ENCODE measurements at places on chromosomes 16 and 17. TPM values are rescaled to one million over a fixed set of nuclear protein-coding genes. Genes with fewer than 3 reads are reported as not detected.

DNA sequence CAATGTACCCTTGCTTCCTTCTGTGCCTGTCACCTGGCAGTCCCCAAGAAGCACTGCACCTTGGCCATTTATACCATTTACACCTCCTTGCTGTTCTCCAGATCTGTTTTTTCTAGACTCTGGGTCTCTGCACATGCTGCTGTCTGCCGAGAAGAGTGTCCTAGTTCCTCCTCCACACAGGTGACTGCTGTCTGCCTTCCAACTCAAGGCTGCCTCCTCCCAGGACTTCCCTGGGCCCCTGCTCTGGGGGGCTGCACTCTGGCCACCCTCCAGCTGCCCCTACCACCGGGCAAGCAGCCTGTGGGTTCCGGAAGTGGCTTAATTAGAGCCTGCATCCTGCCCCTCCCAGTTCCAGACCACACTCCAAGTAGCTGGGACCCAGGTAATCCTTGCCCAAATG is 5.7 kb upstream of the LIMD2 start:
- DNase-seq = no peak

- DNase-seq = no peak
Measured at GRCh38 chr16:535446-536405, 8.2 kb downstream of the CAPN15 start.

GRCh38 chr17:27282054-27282551 is 11.8 kb upstream of the WSB1 start:
- DNase-seq = no peak

GRCh38 chr17:55053855-55054254 is 85.3 kb downstream of the STXBP4 start:
- no peak for DNase-seq

GRCh38 chr17:36807496-36808179 is 129.6 kb upstream of the LHX1 start:
- DNase-seq = no peak

The CTRB2 gene
- total RNA-seq = not detected

- no peak for DNase-seq
Measured at GRCh38 chr17:66679631-66680517, 155.0 kb upstream of the CACNG5 start.

The FBXO39 gene
- total RNA-seq = 0.37 TPM

- no peak for DNase-seq
Measured at GRCh38 chr17:33966410-33967059, 288.6 kb upstream of the CCL2 start.

- DNase-seq = no peak
Measured at GRCh38 chr16:50916040-50916439, 174.2 kb downstream of the CYLD start.

GRCh38 chr17:40179923-40180659 is 2.8 kb downstream of the RAPGEFL1 start:
- DNase-seq = no peak

The GAST gene
- total RNA-seq = not detected

The PAQR4 gene
- total RNA-seq = 24.0 TPM

The PPY gene
- total RNA-seq = not detected

The RNF157 gene
- total RNA-seq = 35.1 TPM

DNA sequence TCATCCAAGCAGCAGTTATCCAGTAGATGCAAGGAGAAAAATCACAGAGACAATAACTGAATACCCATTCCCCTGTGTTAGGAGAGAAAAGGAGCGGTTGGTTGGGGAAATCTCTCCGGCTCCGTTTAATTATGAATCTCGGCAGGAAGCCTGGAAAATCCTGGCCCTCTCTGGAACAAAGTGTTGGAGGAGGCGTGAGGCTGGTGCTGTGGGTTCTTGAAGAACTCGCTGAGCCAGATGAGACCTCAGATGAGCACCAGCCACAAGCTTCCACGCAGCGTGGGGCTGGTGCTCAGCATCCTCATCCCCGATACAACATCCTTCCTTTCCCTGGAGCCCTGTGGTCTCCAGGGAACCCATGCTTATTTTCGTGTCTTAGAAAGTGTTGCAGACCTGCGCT is 39.7 kb downstream of the CACNG4 start:
- no peak for DNase-seq

DNA sequence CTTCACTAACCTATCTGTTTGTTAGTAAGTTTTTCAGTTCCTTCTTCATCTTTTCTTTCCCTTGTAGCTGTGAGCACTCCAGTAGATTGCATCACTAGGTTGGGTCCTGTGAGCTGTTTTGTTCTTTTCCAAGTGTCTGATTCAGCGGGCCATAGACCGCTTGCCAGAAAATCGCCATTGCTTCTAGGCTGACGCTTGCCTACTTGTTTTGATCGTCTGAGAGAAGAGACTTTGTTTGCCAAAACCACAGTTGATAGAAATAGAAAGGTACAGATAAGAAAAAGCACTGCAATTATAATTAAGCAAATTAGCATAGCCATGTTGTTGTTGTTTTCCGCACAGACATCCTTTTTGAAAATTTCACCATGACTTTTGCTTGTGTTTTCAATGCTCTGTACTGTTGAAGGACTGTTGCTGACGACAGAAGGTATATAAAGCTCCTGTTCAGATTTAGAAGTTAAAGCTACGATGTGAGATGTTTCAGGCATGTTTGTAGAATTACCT is 3.1 kb downstream of the EVI2A start:
- peak; percentile 67 for DNase-seq

The TRIM16 gene
- 11.3 TPM for total RNA-seq

GRCh38 chr17:1873418-1873817 is 43.6 kb downstream of the RPA1 start:
- DNase-seq = no peak

The ADAD2 gene
- 0.47 TPM for total RNA-seq

DNA sequence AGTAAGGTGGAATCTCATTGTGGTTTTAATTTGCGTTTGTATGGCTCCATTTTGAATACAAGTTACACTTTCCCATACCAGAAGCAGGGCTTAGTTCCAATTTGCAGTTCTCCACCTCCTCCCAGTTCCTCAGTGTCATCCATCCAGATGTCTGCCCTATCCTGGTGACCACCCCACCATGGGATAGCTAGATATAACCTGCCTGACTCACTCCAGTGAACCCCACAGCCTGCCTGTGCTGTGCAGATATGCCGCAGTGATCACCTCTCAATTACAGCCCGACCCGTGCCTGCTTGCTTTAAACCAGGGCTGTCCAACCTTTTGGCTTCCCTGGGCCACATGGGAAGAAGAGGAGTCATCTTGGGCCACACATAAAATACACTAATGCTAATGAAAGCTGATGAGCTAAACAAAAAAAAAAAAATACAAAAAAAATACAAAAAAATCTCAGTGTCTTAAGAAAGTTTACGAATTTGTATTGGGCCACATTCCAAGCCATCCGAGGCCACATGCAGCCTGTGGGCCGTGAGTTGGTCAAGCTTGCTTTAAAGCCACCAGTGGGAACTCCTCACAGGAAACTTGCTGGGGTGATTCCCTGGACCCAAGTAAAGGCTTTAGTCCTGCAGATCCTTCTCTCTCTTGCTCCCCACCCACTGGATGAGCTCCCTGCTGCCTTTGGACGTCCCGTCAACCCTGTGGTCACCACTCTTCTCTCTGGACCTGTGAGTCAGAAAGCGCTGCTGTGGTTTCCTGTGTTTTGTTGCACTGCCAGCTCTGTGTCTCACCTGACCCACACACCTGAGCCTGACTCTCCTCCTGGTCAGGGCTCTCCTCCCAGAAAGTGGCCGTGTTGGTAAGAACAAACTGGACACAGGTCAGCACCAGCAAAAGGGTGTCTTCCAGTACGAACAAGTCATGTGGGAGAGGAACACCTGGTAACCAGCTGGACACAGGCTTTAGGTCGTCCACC is 83.0 kb downstream of the EMP2 start:
- DNase-seq = no peak

GRCh38 chr17:58107306-58107705 is 24.1 kb downstream of the DYNLL2 start:
- no peak for DNase-seq

DNA sequence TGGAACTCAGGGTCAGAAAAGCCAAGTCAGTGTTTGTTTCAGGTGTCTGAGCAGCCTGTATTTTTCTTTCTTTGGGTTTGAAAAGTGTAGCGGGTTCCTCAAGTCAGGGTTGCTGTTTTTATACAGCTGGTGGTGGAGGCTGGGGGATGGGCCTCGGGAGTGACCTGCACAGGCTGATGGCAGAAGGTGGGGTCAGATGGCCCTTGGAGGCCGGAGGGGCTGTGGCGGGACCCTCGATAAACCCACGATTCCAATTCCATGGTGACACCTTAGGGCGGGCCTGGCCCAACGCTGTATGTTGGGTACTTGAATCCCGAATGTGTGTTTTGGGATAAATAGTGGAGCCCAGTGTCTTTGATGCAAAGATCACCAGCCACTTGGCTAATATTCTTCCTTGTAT is 28.7 kb downstream of the COX4I1 start:
- DNase-seq = no peak

DNA sequence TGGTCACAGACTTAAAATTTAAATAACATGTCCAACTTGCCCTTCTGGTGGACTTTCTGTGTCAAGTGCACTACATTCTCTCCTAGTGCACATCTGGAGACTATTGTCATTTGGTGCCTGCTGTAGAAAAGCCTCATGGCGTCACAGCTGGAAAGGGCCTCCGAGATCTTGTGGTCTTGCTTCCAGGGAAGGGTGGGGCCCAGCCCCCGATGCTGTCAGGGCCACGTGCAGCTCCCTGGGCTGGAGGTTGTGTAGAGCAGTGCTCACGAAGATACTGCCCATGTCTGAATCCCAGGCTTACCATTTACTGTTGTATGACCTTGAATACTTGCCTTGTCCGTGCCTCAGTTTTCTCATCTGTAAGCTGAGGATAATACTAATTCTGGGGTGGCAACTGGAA is 6.8 kb upstream of the MPRIP start:
- no peak for DNase-seq

DNA sequence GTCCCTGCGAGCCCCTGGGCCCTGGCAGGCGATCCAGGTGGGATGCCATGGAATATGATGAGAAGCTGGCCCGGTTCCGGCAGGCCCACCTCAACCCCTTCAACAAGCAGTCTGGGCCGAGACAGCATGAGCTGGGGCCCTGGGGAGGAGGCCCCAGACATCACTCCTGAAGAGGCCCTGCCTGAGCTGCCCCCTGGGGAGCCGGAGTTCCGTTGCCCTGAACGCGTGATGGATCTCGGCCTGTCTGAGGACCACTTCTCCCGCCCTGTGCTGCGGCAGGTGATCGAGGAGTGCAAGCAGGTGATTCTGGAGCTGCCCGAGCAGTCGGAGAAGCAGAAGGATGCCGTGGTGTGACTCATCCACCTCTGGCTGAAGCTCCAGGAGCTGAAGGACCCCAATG is 33.1 kb downstream of the CDRT15L2 start:
- no peak for DNase-seq

- no peak for DNase-seq
Measured at GRCh38 chr16:78290872-78291591, 191.6 kb downstream of the WWOX start.

The LIMD2 gene
- total RNA-seq = 76.7 TPM

DNA sequence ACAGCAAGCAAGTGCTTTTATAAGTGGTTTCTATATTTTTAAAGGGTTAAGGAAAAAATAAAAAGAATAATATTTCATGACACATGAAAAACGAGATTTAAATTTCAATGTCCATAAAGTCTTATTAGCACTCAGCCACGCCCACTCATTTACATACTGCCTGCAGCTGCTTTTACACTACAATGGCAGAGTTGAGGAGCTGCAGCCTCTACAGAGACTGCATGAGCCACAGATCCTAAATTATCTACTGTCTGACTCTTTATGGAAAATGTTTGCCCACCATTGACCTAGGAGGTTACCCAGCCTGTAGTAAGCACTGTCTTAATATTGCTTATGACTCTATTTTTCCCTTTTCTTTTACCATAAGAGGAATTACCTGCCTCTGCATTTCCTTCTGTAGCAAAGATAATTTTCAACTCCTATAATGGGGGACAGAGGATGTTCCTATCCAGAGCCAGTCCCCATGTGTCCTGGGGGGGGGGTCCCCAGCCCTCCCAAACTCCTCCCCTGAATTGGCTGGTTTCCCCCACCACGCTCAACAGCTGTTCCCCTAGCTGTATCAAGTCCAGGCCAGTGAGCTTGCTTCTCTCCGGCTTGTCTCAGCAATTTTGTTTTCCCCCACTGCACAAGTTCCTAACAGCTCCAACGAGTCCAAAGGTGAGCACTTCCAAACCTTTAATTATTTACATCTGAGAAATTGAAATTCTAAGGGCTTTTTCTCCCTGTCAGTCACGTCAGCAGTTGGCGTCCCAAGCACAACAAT is 139.4 kb upstream of the ERCC4 start:
- no peak for DNase-seq

The DHRS7C gene
- total RNA-seq = not detected

DNA sequence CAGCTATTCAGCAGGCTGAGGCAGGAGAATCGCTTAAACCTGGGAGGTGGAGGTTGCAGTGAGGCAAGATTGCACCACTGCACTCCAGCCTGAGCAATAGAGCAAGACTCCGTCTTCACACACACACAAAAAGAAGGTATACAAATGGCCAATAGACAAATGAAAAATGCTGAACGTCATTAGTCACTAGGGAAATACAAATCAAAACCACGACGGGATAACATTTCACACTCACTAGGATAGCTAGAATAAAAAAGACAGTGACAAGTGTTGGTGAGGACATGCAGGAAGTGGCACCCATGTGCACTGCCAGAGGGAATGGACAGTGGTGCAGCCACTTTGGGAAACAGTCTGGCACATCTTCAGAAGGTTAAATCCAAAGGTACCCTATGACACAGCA is 172.9 kb downstream of the FTO start:
- no peak for DNase-seq

The TBL3 gene
- 37.2 TPM for total RNA-seq

The NEUROD2 gene
- not detected for total RNA-seq

DNA sequence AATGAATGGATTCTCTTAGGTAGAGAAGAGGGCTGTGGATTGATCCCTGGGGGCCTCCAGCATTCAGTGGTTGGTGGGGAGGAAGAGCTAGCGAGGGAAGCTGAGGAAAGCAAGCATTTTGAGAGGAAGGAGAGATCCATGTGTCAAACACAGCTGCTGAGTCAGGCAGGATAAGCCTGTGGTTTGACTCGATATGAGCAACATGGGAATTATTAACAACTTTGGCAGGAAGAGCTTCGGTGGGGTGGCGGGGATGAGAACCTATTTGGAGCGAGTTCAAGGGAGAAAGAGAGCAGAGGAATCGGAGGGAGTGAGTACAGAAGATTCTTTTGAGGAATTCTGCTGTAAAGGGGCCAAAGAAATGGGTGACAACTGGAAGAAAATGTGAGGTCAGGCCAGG is 59.5 kb upstream of the CDC42EP4 start:
- DNase-seq = no peak

DNA sequence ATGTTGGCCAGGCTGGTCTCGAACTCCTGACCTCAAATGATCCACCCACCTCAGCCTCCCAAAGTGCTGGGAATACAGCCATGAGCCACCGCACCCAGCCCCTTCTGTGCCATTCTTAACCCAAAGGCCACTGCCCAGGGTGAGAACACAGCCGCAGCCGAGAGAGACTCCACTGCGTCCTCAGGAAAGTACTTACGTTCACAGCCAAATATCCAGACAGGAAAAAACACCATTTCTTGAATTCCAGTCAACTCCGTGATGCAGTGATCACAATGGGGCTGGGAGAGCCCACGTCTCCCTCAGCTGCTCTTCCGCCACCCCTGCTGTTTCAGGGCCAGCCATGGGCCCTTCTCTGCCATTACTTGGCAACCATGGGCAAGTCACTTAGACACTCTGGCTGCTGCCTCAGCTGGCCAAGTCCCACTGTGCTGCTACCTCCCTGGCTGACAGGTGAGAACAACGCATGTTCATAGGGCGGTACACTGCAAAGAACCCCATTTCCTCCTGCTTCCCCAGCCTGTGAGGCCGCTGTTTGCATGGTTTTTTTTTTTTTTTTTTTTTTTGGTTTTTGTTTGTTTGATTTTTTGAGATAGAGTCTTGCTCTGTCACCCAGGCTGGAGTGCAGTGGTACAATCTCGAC is 4.3 kb downstream of the CDIP1 start:
- no peak for DNase-seq

The UBB gene
- 1,283 TPM for total RNA-seq

- DNase-seq = no peak
Measured at GRCh38 chr17:17504341-17505140, 8.3 kb upstream of the RASD1 start.

Data from activated naive CD4-positive, alpha-beta T cell treated with anti-CD3 and anti-CD28 coated beads, Interleukin-2, amount 50 U/mL, for 72 hours (primary cell).